IMR-90 (cell line): ENCODE measurements at places on chromosomes 1 and 21.

DNA sequence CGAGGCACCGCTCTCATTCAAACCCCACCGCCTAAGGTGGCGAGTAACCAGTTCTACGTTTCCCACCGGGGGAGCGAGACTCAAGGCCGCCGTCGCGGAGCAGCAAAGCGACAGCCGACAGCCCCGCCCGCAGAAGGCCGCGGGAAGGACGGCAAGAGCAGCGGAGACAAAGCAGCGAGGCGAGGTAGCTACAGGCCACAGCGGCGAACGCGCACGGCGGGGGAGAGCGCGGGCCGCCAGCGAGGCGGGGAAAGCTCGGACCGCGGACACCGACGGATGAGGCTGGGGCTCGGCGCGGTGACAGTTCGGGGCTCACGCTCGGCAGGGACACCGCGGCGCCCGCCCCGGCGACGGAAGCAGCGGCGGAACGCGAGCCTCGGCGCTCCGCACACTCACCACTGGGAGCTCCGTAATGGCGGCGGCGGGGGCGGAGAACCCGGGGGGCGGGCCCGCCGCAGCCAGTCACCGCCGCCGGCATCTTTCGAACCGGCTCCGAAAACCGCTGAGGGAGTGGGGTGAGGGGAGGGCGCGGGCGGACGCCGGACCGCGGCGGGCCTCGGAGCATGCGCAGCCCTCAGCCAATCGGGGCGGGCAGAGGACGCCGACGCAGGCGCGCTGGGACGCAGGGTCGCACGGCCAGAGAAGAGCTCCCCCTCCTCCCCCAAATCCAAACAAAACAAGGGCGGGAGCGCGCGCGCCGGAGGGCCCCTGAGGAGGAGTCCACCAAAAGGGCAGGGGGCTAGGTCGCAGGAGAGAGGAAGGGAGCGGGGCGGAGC, 666 bp downstream of the HP1BP3 start:
- DNase-seq, result peak; percentile 92

DNA sequence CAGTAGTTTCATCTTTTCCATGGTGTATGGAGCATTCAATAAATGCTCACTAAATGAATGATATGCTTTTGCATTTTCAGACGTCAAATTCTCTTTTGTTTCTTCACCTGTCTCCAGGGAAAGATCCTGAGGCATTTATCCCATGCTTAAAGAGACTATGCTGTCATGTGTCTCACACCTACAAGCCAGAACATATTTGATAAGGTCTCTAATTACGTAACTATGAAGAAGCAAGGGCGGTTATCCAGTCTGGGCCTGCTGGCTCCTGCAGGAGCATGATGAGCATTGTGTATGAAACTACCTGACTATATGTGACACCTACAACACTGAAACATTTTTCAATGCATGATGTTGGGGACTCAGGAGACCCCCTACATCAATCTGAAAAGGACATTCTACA, 51.8 kb downstream of the FBXO42 start:
- no peak for DNase-seq

DNA sequence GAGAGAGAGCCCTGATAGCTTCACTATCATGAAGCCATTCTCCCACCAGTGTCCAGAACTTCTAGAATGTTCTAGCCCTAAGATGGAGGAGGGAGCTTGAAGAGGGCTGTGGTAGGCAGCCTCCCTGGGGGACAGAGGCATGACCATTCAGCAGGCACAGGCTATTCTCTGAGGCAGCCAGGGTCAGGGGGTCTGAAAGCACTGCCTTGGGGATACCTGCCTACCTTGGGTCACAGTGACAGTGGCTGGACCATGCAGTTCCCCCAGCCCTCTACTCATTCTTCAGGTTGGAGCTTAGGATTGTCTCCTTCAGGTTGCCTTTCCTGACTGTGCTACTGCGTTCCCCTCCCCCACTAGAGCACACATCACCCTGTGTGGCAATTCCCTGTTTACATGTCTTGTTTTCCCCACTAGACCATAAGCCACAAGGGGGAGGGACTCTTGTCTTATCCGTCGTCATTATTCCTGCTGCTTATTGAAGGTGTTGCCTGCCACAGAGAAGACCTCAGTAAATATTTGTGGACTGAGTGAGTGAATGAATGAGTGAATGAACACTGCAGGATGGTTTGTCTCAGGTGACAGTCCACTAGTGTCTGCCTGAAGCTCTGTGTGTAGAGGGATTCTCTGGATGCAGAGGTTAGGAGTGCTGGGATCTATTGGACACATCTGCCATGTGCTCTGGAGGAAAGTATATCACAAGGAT, 5.2 kb downstream of the ZDHHC18 start:
- DNase-seq, result no peak

DNA sequence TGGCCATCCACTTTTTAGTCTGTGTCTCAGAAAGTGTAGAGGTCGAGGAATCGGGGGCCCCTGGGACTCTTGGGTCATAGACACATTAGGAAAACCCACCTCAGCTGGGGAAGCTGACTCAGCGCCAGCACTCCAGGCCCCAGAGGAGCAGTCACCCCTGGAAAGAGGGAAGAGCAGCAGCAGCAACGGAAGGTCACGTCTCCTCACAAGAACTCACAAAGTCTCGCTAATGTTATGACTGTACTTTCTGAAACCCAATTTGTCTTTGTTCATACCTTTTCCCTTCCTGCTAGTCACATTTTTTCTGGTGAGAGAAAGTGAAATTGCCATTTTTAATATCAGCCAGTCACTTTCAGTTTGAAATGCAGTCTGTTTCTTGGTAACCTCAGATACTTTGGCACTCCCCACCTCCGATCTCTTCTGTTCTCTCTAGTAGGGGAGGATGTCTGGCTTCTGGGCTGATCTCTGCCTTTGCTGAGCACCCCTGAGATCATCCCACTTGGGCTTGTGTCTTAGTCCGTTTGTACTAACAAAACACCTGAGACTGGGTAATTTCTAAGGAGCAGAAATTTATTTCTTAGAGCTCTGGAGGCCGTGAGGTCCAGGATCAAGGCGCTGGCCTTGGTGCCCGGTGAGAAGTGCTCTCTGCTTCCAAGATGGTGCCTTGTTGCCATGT, 6.0 kb upstream of the NLRP3 start:
- no peak for DNase-seq

DNA sequence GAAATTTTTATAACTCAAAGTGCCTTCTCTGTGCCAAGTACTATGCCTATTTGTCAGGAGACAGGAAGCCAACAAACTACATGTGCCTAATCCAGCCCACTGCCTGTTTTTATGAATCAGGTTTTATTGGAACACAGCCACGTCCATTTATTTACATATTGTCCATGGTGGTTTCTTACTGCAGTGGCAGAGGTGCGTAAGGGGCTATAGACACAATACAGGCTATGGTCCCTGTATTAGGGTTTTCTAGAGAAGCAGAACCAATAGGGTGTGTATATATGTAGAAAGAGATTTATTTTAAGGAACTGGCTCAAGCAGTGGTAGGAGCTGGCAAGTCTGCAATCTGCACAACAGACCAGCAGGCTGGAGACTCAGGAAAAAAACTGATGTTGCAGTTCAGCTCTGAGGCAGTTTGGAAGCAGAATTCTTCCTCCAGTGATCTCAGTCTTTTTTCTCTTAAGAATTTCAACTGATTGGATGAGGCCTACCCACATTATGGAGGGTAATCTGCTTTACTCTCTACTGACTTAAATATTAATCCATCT, 15.4 kb downstream of the PPIE start:
- DNase-seq, result peak; percentile 61

DNA sequence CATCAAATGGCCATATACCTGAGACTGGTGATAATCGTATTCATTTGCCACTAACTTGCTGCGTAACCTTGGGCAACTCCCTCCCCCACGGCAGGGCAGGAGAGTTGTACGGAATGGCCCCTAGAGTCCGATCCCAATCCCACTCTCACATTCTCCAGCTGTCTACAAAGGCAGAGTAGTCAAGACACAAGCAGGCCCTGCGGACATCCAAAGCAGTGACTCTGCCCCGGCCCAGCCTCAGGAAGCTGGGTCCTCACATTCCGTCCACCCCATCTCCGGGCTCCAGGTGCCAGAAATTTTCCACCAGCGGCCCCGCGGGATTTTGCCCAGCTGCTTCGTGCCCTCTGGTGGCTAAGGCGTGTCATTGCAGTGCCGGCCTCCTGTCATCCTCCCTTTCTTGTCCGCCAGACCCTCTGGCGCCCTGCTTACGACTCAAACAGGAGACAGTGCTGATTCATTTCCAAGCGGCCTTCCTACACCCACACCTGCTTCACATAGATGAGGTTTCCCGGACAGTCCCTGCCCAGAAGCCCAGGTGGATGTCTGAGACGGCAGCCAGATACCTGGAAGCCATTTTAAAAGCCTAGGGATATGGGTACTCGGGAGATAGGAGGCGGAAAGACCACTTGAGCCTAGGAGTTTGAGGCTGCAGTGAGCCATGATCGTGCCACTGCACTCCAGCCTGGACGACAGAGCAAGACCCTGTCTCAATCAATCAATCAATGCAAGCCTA, 2.9 kb upstream of the S100A2 start:
- peak; percentile 84 for DNase-seq

- DNase-seq, result no peak
Observed at GRCh38 chr1:203084588-203085527, 954 bp downstream of the MYOG start.

DNA sequence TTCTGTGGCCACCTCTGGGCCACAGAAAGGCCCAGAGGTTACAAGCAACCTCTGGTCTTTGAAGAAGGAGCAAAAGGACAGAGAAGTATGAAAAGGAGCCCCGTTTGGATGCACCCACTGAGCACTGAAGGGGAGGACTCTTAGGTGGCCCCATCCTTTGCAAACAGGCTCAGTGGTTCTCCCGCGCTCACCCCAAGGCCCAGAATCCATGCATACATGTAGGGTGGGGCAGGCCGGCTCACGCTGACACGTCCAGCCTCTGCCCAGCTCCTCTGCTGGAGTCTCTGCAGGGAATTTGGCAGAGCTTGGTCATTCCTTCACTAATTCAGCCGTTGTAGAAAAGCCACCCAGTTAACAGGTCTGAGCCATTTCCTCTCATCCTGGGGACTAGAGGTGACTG, 61.3 kb upstream of the AJAP1 start:
- DNase-seq, result no peak

DNA sequence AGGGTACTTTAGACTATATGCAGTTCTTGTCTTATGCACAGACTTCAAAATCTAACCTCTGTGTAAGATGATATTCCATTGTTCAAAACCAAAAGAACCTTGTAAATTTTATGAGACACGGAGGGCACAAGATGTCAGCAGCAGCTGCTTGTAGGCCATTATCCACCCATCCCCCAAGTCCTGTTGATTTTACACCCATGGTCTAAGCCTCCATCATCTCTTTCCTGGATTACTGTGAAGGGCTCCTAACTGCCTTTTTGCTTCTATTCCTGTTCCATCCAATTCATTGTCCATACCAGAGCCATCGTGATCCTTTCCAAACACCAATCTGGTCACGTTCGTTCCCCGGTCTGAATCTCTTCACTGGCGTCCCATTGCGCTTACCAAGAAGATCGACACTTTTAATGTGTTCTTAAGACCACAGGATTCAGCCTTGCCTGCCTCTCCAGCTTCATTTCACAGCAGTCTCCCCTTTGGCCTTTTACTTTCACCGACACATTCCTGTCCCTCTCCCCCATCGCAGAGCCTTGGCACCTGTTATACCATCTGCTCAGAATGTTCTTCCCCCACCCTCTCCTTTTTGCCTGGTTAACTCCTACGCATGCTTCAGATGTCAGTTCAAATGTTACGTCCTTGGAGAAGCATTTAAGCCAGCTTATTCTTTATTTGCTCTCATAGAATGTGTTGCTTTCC, 107.3 kb upstream of the POU3F1 start:
- no peak for DNase-seq

GRCh38 chr1:77649127-77649526, 33.3 kb downstream of the ZZZ3 start:
- no peak for DNase-seq

DNA sequence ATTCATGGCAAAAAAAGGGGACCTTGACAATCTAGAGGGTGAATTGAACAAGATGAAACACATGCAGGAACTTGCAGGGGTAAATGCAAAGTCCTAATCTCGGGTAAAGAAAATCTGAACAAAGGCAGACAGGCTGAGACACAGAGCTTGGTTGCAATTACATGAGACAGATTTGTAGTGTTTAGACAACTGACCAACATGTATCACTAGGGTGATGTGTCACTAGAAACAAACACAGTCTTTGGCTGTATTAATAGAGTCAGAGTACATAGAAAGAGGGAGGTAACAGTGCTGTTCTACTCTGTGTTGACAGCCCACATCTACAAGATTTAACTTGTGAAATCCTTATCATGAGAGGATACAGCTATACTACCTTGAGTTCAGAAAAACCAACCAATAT, 78.1 kb upstream of the GRIK3 start:
- no peak for DNase-seq

GRCh38 chr21:44761011-44761729, 40.5 kb downstream of the UBE2G2 start:
- no peak for DNase-seq

DNA sequence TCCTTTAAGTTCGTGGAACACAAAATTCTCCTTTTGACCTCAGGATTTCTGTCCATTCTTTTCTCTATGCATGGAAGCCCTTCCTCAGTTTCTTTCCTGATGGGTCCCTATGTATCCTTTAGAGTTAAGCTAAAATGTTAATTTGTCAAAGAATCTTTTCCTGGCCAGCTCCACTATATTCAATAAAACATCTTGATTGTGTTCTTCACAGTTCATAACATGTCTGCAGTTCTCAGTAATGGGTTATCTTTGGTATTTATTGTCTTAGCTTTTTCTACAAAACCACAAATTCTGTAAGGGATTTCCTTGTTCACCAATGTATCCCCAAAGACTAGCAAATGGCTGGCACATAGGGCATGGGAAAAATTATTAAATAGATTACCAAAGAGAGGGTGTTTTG, 998.5 kb downstream of the ADGRL2 start:
- no peak for DNase-seq

DNA sequence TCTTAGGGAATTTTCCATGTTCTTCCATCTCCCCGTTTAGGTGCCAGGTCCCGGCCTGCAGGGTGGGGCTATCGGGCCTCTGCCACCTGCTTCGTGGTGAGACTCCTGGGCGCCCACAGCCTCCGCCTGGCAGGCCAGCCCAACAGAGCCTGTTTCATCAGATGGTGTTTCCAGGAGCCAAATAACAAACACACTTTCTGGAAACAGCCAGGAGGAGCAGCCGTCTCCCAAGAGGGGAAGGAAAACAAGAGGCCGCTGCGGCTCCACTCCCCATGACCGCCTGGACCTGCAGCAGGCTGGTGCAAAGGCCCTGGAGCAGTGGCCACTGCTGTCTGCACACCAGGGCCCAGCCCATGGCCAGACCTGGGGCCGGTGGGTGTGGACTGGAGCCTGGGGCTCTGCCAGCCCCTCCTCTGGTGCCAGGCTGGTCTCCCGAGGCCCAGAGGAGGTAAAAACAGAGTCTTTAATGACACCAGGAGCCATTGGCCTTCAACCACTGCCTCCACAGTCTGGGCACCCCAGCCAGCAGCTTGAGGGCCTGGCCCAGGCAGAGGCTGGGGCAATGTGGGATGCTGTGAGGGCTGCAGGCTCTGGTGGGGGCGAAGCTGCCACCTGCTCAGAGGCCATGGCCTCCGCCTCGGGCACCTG, 55.0 kb downstream of the SLX9 start:
- DNase-seq, result no peak

DNA sequence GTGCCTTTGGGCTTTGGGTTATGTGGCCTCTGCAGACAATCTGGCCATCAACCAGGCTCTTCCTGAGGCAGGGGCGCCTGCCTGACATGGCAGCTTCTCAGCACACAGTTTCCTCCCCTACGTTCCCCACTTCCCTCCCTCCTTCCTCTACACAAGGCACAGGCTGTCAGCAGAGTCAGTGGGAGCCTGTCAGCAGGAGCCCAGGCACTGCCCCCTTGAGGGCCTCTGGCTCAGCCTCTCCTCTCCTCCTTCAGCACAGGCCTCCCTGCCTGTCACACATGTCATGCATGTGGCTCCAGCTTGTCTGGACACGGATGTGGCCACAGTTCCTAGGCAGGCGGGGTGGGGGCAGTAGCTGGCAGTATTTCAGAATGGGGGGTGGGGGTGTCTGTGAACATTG, 52.2 kb upstream of the ARTN start:
- no peak for DNase-seq
